Daoy (cell line): ENCODE measurements at places on chromosomes 2 and 18.

DNA sequence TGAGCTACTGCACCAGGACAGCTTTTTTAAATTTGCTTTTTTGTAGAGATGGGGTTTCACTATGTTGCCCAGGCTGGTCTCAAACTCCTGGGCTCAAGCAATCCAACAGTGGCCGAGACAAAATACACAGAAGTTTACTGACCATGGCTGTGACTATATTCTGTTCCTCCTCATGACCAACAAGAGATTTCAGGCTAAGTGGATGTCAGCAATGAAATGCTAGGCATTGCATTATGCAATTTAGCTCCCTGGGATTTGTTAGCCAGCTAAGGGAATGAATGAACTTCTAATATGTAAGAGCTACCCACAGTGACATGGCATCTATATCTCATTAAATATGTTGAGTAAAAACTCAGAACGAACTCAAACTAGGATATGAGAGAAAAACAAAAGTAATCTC lies 81.9 kb upstream of the MBOAT2 start:
- DNase-seq: no peak

DNA sequence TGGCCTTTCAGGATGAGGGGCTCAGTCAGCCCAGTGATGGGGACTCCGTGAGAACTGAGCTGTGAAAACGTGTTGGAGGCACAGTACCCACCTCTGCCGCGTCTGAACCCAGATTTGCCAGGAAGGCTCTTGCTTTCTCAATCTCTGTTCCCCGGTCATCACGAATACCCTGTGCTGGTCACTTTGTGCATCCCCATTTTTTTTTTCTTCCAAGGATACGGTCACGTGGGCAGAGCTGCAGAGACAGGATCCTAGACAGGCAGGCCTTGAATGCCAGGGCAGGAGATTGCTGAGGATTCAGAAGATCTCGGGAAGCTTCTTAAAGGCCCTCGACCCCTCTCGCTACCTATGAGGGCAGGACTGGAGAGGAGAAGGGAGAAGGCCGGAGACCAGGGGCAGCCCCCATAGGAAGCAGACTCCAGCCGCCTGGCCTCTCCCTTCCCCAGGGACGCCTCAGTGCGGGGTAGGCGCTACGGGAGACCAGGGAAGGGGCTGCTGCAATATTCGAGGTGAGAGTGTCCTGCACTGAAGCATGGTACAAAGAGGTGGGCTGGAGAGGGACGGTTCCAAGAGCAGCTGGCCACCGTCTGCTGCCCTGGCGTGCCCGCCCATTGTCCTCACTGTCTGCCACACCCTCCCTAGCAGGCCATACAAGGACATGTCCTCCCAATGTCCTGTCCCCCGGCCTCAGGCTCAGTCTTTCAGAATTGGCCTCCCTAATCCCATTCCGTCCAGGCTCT lies 29.0 kb upstream of the TAF1B start:
- DNase-seq: no peak

GRCh38 chr2:174024524-174025270 lies 59.5 kb upstream of the SP3 start:
- peak; percentile 30 for DNase-seq

DNA sequence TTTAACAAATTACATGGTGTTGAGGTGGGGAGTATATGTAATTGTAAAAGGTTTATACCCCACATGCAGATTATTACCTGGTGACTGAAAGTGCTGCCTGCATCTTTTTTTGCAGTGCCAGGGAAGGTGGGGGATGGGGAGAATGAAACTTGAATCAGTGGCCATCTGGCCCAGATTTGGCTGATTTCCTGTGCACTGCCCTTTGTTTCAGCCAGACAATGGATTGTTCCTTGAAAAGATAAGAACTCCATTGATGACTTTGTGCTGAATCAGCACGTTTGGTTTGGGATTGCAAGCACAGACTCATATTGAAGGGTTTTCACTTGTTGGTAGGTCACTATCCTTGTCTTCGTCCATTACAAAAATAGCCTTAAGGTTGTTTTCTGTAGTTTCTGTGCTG lies 20.9 kb downstream of the GREB1L start:
- DNase-seq: no peak

DNA sequence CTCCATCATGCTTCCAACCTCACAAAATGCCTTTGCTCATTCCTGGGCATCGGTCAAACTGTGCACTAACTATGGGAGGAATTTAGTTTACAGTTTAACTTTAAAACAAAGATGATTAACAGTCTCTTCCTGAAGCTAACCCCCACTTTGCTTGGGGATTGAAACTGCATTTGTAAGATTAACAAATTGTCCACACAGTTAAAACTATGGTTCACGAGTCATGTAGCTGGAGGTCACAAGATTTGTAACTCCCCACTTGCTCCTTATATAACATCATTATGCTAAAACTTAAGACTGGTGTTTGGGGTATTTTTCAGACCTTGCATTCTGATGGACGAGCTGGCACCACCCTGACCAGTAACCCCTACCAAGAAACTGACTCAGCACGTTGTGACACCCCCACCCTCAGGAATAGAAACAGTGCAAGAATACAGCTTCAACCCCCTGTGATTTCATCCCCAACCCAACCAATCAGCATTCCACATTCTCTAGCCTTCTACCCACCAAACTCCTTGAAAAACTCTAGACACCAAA lies 252.3 kb downstream of the MBD5 start:
- DNase-seq: no peak

- DNase-seq: no peak
Observed at GRCh38 chr2:141889788-141890187, 241.0 kb downstream of the LRP1B start.

DNA sequence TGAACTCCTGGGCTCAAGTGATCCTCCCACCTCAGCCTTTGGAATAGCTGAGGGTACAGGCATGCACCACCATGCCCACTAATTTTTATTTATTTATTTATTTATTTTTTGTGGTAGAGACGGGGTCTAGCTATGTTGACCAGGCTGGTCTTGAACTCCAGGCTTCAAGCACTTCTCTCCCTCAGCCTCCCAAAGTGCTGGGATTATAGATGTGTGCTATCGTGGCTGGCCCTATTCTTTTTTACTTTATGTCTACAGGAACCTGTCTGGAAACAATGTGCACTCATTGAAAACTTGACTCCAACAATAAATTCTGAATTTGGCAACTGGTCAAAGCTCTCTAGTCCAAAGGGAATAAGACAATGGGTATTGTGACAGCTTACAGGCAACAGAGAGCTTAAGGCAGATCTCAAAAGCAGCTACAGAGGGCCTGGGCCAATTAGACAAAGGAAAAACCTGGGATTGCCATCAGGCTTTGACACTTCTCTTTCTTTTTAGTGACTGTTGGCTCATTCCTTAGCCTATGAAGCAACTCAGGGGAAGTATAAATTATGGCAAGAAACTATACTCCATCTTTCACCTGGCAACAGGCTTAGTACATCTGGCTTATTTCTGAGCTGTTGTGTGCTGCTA lies 55.1 kb upstream of the RAPGEF4 start:
- no peak for DNase-seq

DNA sequence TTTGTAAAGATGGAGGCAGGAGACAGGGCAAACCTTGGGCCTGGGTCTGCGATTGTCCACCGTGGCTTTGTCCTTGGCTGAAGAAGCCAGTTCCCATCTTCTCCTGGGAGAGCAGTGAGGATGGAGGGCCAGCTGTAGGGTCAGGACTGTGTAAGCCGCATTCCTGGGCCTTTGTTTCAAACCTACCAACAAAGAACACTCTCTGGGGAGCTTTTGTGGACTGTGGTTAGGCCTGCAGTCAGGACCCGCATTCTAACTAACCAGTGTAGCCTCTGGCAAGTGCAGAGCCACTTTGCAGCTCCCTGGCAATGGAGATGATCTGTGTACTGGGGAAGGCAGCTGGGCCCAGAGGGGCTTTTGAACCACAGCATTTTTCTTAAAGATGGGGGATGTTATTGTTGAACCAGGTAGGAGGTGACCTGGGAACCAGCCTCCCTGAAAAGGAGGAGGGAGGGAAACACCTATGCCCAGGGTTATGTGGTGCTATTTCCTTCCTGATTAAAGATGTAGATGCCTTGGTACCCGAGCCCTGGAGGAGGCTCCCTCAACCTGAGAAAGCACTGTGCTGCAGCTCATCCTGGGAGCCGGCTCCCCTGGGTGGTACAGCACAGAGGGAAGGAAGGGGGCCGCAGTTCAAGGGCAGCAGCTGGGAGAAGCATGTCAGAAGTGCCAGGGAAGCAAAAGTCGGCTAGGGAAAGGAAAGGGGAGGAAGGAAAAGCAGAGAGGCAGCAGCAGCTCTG lies 12.7 kb upstream of the SMAD4 start:
- no peak for DNase-seq

DNA sequence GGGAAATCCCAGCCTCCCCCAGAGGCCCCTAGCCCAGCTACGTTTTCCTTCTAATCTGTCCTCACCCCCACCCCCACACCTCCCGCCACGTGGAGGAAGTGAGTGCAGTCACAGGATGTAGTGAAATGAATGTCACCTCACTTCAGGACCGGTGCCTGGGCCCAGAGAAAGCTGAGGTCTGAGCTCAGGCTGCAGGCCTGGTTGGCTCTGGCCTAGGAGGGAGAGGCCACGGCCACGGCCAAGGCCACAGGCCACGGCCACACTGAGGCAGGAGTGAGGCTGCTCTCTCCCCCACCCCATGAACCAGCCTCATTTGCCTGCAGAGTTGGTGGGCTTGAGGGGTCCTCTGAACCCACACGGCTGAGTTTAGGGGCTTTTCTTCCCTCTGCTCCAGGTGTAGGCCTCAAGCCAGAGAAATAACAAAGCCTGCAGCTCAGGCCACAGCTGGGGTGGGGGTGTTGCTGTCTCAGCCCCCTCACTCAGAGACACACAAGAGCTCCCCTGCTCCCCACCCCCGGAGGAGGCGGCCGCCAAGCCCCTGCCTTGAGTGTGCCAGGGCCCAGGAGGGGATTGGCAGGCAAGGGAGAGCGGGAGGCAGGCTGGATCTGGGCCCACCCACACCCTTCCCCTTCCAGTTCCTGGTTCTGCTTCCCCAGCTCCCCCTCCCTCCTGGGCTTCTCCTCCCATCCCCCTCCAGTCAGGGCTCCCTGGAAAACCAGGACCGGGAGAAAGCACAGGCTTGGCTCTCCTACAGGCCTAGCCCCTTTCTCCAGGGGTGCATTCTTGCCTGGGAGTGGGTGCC lies 27.0 kb downstream of the DNMT3A start:
- DNase-seq: peak; percentile 50

DNA sequence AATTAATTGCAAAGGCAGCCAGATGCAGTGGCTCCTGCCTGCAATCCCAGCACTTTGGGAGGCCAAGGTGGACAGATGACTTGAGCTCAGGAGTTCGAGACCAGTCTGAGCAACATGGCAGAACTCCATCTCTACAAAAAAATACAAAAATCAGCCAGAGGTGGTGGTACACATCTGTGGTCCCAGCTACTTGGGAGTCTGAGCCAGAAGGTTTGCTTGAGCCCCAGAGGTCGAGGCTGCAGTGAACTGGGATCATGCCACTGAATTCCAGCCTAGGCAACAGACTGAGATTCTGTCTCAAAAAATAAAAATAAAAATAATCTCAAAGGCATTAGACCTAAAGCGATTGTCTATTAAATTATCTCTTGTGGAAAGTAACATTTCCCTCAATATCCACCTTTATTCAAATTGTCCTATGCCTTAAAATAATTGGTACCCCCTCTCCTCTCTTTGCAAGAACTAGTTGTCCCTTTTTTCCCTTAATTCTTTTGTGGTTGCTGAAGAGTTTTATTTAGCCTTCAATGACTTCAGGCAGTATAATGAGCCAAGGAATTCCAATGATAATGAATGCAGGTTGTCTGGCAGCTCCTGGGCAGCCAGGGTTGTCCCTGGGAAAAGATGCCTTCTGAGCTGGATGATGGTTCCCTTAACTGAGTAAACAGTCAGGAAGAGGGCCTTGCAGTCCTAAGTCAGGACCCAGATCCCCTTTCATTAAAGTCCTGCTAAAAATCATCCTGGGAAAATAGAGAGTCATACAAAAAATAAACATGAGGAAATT lies 32.2 kb downstream of the GPR75 start:
- no peak for DNase-seq

DNA sequence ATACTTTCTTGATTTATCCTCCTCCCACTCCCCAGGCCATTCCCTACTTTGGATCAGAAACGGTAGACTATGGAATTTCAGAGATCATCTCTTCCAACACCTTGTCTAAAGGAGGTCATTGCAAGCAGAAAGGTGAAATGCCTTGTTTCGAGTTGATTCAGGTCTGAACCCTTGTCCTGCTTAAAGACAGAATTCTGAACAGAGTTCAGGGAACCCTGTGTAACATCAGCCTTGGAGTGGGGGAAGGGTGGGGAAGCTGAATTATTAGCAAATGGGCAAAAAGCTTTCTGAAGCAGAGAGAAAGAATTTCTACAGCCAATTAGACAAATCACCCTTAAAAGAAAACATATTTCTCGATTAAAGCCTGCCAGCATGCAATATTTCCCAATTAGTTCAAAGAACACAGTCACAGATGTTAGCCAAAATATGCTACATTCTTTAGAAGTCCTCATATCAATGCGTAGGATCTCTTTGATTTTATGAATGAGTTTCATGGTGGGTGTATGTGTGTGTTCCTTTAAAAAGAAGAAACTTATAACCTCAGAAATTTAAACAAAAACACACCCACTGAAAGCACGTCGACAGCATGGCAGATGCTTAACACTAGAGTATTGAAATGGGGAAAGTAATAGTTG lies 353.1 kb downstream of the RND3 start:
- DNase-seq: no peak

GRCh38 chr18:9240270-9240669 lies 94.3 kb upstream of the TWSG1 start:
- no peak for DNase-seq

DNA sequence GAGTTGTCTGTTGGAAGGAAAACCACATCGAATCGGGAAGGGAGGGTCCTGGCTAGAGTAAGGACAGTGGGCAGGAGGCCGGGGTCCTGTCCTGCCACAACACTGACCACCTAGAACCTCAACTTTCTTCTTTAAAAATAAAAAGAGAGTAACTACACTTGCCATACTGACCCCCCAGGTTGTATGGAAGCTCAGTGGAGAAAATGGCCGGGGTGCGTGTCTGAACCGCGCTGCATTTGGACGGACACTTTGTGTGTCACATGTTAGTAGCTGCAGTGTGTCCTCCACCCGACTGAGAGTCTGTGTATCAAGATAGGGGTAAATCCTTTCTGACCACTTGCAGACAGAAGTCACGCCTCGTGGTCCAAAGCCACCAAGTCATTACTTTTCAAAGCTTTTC lies 87.0 kb downstream of the GBX2 start:
- DNase-seq: no peak

GRCh38 chr2:159146996-159147666 lies 139.4 kb downstream of the WDSUB1 start:
- DNase-seq: peak; percentile 47

GRCh38 chr18:3008541-3008940 lies 4.4 kb downstream of the LPIN2 start:
- DNase-seq: peak; percentile 58
